ENCODE measurements at places on chromosomes 2 and 18.

- H3K4me1 ChIP-seq, result no peaks in the 10 kb centered on the region
- DNase-seq, result no peak
- H3K36me3 ChIP-seq, result peaks cover 87% of the 10 kb centered on the region
- H3K27ac ChIP-seq, result no peak overlapping the region
These were observed 28.2 kb downstream of the CENPO start for GRCh38 chr2:24821433-24821891.

- no peaks in the 10 kb centered on the region for H3K27me3 ChIP-seq
- peak within 1 kb of the TSS; percentile 70 for H3K4me3 ChIP-seq
- peak within 1 kb of the TSS; percentile 93 for H3K27ac ChIP-seq
- H3K36me3 ChIP-seq, result peaks cover 7% of the 10 kb centered on the region
- H3K4me1 ChIP-seq, result peaks cover 52% of the 10 kb centered on the region
These were observed at the start of gene GPC1 for GRCh38 chr2:240435457-240435947. Gene GPC1, plus strand, starts transcription at chr2:240435663. Its CDS starts 256 bp downstream, at chr2:240435919.

DNA sequence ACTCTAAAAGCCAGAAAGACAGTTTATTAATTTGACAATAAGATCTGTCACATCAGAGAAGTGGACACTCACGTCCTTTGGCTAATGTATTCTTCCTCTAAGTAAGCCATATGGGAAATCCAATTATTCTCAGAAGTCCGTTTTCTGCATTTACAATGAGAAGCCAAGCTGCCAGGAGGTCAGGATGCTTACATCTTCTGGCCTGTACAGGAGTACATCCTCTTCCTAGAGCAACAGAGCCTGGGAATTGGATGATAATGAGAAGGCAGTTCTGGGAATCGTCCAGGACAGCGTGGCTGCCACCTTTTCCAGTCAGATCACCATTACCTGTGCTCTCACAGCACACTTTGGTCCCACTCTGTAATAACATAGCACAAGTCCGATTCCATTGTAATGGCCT is 5.2 kb downstream of the RAPGEF4 start:
- DNase-seq, result no peak
- no peaks in the 10 kb centered on the region for H3K4me1 ChIP-seq
- H3K4me3 ChIP-seq, result no peak overlapping the region
- no peaks in the 10 kb centered on the region for H3K36me3 ChIP-seq

DNA sequence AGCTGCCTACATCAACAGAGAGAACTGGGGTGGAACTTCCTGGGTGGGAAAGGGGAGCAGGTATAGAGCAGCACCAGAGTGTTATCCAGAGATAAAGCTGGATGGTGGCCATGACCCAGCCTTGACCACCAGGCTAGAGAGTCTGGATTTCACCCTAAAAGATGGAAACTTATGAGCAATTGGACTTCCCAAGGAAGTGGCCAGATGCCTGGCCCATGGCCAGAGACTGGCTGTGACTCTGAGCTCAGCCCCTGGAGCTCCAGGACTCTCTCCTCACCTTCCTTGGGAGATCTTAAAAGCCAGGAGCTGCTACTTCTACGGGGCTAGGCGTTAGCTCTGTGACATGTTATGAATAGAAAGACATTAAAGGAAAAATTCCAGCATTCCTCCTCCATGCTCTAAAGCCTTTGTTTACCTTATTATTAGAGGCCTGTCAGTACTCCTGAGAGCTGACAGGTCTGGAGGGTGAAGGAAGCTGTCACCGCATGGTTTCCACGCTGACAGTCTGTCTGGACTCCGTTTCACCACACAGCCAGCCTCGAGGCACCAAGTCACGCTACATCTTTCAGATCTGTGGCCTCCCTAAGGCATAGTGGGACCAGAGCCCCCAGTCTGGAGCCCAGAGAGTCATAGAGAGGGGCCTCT is 260.0 kb upstream of the SIX2 start:
- no peaks in the 10 kb centered on the region for H3K27me3 ChIP-seq
- no peak overlapping the region for H3K27ac ChIP-seq
- no peaks in the 10 kb centered on the region for H3K4me1 ChIP-seq
- H3K36me3 ChIP-seq, result no peaks in the 10 kb centered on the region

DNA sequence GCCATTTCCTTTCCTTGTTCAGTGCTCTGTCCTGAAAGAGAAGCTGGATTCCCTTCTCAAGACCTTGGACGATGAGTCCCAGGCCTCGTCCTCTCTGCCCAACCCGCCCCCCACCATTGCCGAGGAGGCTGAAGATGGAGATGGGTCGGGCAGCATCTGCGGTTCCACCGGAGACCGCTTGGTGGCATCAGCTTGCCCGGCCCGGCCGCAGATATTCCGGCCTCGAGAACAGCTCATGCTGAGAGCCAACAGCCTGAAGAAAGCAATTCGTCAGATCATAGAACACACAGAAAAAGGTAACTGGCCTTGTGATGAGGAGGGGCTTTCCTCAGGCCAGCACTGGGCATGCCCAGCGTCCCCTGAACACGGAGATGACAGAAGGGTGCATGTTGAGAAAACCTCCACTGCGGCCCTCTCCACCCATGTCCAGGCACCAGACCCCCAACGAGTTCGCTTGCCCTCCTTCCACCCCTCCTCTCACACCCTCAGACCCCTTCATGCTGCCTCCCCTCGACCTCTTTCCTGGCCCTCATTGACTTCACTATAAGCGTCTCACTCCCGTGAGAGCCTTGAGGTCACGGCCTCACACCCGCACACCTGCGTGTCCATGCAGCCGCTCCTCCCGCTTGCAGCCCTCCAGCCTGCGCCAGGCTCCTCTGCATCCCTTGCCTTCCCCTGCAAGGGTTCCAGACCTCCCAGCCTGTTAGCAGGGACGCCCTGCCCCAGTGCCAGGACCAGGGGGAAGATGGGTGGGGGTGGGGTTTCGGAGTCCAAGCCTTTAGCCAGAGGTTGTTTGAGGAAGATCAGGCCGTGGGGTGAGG is 95.0 kb downstream of the DGKD start:
- H3K36me3 ChIP-seq, result peaks cover 100% of the 10 kb centered on the region
- no peaks in the 10 kb centered on the region for H3K4me1 ChIP-seq
- H3K27me3 ChIP-seq, result no peaks in the 10 kb centered on the region
- no peak overlapping the region for H3K4me3 ChIP-seq

GRCh38 chr2:151334082-151334815 is 23.1 kb upstream of the TNFAIP6 start:
- H3K27me3 ChIP-seq, result no peaks in the 10 kb centered on the region
- no peak overlapping the region for H3K4me3 ChIP-seq
- no peaks in the 10 kb centered on the region for H3K36me3 ChIP-seq

DNA sequence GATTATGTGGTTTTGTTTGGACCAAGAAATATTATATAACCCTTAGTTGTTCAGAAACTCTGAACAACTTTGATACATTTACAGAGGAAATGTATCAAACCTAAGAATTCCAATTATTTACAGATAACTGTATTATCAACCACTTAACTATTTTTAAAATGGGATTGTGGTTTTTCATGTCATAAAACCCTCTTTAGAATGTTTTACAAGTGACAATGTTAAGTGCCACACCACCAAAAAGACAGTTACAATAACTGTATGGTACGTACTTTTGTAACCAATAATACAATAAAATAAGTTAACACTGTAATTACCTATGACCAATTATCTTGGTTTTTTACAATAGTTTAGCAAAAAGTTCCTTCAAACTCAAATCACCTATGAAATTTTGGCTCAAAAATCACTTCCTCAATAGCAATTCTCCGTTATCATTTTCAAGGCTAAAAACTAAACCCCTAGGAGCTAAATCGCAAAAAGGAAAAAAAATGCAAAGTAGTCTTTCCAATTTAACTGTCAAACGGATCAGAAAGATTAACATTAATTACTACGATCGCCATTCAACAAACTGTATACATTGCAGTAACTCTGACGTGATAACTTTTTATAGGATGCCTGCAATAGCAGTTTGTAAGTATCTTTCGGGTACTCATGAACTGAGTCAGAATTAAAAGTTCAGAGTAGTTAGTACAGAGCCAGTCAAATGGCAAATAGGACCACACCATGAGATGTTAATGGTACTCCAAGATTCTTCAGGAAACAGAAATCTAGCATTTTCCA is 1.5 kb downstream of the ROCK1 start:
- H3K36me3 ChIP-seq, result no peaks in the 10 kb centered on the region
- DNase-seq, result no peak
- no peaks in the 10 kb centered on the region for H3K27me3 ChIP-seq
- peak overlapping the region; percentile 97 for H3K4me3 ChIP-seq
- H3K27ac ChIP-seq, result peak overlapping the region; percentile 96

DNA sequence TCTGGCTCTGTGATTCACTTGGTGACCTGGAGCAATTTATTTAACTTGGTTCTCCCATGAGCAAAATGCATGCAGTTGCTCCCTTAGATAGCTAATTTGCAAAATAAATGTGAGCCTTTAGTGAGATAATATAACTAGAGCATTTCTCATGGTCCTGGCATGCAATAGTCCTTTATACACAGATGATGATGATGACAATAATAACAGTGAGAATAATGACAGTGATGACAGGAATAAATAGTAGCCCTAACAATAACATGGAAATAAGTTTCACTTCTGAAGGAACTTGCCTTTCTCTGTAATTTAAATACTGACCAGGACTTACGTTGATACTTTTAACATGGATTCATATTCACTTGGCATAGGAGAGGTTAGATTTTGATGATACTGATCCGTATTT is 49.2 kb downstream of the LPIN1 start:
- H3K27me3 ChIP-seq, result no peaks in the 10 kb centered on the region
- peaks cover 11% of the 10 kb centered on the region for H3K36me3 ChIP-seq
- DNase-seq, result no peak
- no peaks in the 10 kb centered on the region for H3K4me1 ChIP-seq
- no peak overlapping the region for H3K27ac ChIP-seq
- no peak overlapping the region for H3K4me3 ChIP-seq

GRCh38 chr2:207805566-207806226 is 36.0 kb upstream of the FZD5 start:
- H3K27me3 ChIP-seq, result no peaks in the 10 kb centered on the region
- no peaks in the 10 kb centered on the region for H3K36me3 ChIP-seq
- H3K4me1 ChIP-seq, result peaks cover 4% of the 10 kb centered on the region
- no peak overlapping the region for H3K4me3 ChIP-seq
- no peak overlapping the region for H3K27ac ChIP-seq

Measured in esophagus squamous epithelium (tissue), 5 donors.